ENCODE measurements at places on chromosomes 13 and 19. TPM values are rescaled to one million over a fixed set of nuclear protein-coding genes. Genes with fewer than 3 reads are reported as not detected.

CPB2 gene
- not detected for total RNA-seq

F2RL3 gene
- total RNA-seq = 2.6 TPM

MEDAG gene
- total RNA-seq = 110 TPM

NLRP11 gene
- total RNA-seq = under 0.01 TPM

SIGLEC5 gene
- not detected for total RNA-seq

ERICH6B gene
- not detected for total RNA-seq

- no peak for DNase-seq
These were observed 181.8 kb downstream of the TBC1D4 start for GRCh38 chr13:75299913-75300862.

GRCh38 chr13:53298396-53298795 is 269.8 kb downstream of the OLFM4 start:
- no peak for DNase-seq

- DNase-seq = no peak
These were observed 166.1 kb downstream of the ITGBL1 start for GRCh38 chr13:101618440-101619187.

DNA sequence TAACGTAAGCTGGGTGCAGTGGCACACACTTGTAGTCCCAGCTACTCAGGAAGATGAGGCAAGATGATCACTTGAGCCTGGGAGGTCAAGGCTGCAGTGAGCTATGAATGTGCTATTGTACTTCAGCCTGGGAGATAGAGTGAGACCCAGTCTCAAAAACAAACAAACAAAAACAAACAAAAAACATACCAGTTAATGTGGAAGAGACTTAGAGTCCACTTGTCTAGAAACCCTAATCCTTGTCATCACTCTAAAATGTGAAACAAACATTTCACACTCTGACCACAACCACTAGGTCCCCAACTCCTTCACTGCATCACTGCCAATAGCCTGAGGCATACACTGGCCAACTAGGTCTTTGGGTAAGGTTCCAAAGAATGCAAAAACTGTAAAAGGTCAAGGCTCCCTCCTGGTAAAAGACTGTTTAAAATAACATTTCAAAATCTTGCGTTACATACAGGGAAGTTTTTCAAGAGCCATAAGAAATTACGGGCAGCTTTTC is 28.6 kb upstream of the CYP2B6 start:
- no peak for DNase-seq

DNA sequence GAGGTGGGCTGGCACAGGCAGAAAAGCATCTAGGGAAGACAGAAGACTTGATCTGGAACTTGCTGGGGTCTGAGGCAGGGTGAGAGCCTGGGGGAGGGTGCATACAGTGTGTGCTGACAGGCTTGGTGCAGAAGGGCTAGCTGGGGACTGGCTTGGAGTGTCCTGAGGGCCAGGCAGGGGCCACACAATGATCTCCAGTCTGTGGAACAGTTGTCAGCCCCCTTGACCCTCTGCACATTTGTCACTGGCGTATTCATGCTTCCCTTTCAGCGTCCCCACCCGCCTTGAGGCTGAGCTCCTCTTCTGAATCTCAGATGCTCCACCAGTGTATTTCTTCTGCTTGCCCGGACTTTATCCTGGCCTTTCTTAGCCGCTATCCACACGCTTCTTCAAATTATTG is 2.8 kb upstream of the MICU2 start:
- DNase-seq = no peak

- no peak for DNase-seq
These were observed 9.4 kb upstream of the AKT2 start for GRCh38 chr19:40294560-40294959.

- DNase-seq = no peak
These were observed 14.8 kb downstream of the URI1 start for GRCh38 chr19:29956855-29957254.

DNA sequence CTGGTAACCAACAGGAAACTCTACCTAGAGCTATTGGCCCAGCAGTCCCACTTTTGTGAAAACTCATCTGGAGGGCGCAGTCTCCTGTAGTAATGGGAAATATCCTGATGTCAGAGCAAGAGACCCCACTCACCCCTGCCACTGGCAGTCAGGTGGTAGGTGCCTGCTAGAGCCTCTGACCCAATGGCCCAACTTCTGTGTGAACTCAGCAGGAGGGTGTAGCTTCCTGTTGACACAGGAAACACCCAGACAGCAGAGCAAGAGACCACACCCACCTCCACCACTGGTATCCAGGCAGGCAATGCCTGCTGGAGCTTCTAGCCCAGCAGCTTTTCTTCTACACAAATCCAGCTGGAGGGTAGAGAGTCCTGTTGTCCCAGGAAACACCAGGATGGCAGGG is 1176.8 kb upstream of the PRR20A start:
- no peak for DNase-seq

- no peak for DNase-seq
These were observed 19.6 kb downstream of the GPR183 start for GRCh38 chr13:99287551-99287950.

Data from dermis microvascular lymphatic vessel endothelial cell (primary cell).